ENCODE measurements at places on chromosomes 16 and 17. TPM values are rescaled to one million over a fixed set of nuclear protein-coding genes. Genes with fewer than 3 reads are reported as not detected.

The SLFN14 gene
- not detected for polyA plus RNA-seq

The BICDL2 gene
- 0.24 TPM for polyA plus RNA-seq

The ZPBP2 gene
- polyA plus RNA-seq: not detected

The PRCD gene
- 9.9 TPM for polyA plus RNA-seq

The KRT32 gene
- polyA plus RNA-seq: not detected

The VAMP2 gene
- polyA plus RNA-seq: 375 TPM

The DRC7 gene
- 2.4 TPM for polyA plus RNA-seq

The TCAP gene
- polyA plus RNA-seq: 2.1 TPM

The FBXL20 gene
- polyA plus RNA-seq: 10.2 TPM

The CCL16 gene
- not detected for polyA plus RNA-seq

The GDPD3 gene
- 0.76 TPM for polyA plus RNA-seq

The NOG gene
- 0.66 TPM for polyA plus RNA-seq

The RGS11 gene
- 8.3 TPM for polyA plus RNA-seq

The ADAT1 gene
- 59.0 TPM for polyA plus RNA-seq

The KRT12 gene
- polyA plus RNA-seq: not detected

The TMEM238L gene
- polyA plus RNA-seq: not detected

The C1QTNF1 gene
- 16.9 TPM for polyA plus RNA-seq

The ZNF785 gene
- 13.3 TPM for polyA plus RNA-seq

The TOX3 gene
- 38.1 TPM for polyA plus RNA-seq

The ITGAL gene
- polyA plus RNA-seq: 1.5 TPM

The TBX6 gene
- polyA plus RNA-seq: 2.0 TPM

The ZNF764 gene
- 10.6 TPM for polyA plus RNA-seq

The AARSD1 gene
- polyA plus RNA-seq: 48.3 TPM

The TMC7 gene
- 4.5 TPM for polyA plus RNA-seq

The MYL4 gene
- not detected for polyA plus RNA-seq

The SEPTIN1 gene
- polyA plus RNA-seq: 4.8 TPM

The PLCG2 gene
- polyA plus RNA-seq: 6.8 TPM

The ABCC11 gene
- polyA plus RNA-seq: 0.37 TPM

The FBXL16 gene
- 188 TPM for polyA plus RNA-seq

The MPP2 gene
- polyA plus RNA-seq: 27.6 TPM

The CMIP gene
- 409 TPM for polyA plus RNA-seq

The MRC2 gene
- polyA plus RNA-seq: 8.5 TPM

The NPIPB9 gene
- not detected for polyA plus RNA-seq

The TLK2 gene
- 27.3 TPM for polyA plus RNA-seq

The CA5A gene
- 0.54 TPM for polyA plus RNA-seq

The DOC2B gene
- 5.5 TPM for polyA plus RNA-seq

The CACNG4 gene
- polyA plus RNA-seq: 50.9 TPM

The NOL3 gene
- 25.6 TPM for polyA plus RNA-seq

The SLC16A11 gene
- polyA plus RNA-seq: 3.4 TPM

The ZNRF1 gene
- polyA plus RNA-seq: 39.0 TPM

The ENO3 gene
- 5.5 TPM for polyA plus RNA-seq

The KRTAP9-4 gene
- polyA plus RNA-seq: not detected

The TPSB2 gene
- not detected for polyA plus RNA-seq

The TP53TG3 gene
- polyA plus RNA-seq: 8.3 TPM

Data from brain (organoid and tissue), 16 donors.